ENCODE measurements at places on chromosomes 2 and 18.

- DNase-seq, result no peak
Measured at GRCh38 chr2:173806761-173807160, 158.4 kb downstream of the SP3 start.

DNA sequence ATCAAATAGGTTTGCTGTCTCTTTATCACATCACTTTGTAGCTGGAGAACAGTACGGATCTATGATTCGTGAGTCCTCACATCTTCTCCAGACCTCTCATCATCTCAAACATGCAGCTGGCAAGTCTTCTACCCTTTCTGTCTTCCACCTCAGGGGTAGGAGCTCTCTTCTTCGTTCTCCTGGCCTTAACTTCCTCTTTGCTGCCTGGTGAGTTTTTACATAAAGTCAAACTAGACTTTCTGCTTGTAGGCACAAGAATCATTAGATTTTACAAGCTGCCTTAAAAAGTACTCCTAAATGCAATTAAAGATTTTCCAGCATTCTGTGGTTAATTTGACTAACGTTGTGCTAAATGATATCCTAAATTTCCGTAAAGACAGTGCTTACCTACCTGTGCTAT is 43.7 kb upstream of the TANK start:
- DNase-seq, result no peak

DNA sequence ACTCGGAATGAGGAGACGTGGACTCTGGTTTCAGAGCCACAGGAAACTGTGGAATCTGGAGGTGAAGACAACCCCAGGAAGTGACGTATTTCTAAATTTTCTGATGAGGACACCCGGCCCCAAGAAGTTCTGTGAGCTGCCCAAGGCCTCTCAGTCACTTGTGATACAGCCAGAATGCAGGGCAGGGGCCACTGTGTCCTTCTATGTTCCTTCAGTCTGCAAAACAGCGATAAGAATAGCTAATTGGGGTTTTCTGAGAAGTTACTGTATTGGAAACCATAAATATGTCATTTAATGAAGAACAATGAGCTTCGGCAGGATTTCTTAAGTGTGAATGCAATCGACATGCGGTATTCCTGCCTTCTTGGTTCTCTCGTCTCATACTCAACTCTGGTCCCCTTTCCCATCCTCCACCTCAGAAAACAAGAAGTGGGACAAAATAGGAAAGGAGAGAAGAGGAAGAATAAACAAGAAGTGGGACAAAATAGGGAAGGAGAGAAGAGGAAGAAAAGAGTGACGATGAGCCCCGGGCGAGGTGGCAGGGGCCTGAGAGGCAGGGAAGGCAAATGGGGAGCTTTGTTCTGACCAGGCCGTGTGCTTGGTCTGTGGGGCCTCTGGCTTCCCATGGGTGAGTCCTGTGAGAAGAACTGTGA is 282.0 kb upstream of the REV1 start:
- no peak for DNase-seq

- no peak for DNase-seq
Measured at GRCh38 chr2:119939915-119940314, 73.0 kb upstream of the EPB41L5 start.

DNA sequence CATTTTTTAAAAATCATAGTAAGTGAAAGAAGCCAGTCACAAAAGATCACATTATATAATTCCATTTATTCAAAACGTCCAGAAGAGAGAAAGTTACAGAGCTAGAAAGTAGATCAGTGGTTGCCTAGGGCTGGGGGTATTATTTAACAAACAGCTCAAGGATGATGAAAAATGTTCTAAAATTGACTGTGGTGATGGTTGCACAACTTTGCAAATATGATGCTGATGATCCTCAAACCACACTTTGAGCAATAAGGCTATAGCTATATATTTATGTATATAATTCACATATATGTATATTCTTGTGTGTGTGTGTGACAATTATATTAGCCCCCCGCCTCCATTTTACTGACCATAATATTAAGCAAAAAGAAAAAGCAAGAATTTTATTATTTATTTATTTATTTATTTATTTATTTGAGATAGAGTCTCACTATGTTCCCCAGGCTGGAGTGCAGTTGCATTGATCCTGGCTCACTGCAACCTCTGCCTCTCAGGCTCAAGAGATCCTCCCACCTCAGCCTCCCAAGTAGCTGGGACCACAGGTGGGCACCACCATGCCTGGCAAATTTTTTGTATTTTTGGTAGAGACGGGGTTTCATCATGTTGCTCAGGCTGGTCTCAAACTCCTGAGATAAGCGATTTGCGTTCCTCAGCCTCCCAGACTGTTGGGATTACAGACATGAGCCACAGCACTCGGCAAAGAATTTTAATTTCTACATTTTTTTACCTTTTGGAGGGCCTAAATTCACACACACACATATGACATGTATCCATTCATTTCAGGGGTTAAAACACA is 1.9 kb downstream of the WDR12 start:
- no peak for DNase-seq

DNA sequence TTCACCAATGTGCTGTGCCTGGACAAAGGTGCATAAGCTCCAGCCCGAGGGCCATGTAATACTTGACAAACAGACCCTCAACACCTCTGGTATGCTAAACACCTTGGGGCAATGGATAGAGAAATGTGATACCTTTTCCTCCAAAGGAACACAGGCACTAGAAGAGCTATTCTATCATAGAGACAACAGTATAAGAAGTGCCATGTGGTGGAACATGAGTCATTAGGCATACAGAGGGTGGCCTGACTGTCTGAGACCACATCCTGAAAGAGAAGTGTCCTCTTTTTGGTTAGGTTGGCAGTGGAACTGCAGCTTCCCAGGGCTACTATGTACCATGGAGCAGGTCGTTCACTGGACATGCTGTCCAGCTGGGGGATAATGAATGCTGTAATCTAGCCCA is 153.9 kb downstream of the INSIG2 start:
- DNase-seq, result no peak

All from A673 (cell line).